GM12878 (cell line): ENCODE measurements at places on chromosomes 6 and 20. TPM values are rescaled to one million over a fixed set of nuclear protein-coding genes. Genes with fewer than 3 reads are reported as not detected.

- no peak overlapping the region for H3K4me3 ChIP-seq
- no peaks in the 10 kb centered on the region for H3K4me1 ChIP-seq
- H3K27me3 ChIP-seq, result no peaks in the 10 kb centered on the region
These were observed 338.0 kb downstream of the ADGRB3 start for GRCh38 chr6:68973066-68973465.

Gene SDC4
- 2.3 and 2.6 TPM in 2 replicates for total RNA-seq

DNA sequence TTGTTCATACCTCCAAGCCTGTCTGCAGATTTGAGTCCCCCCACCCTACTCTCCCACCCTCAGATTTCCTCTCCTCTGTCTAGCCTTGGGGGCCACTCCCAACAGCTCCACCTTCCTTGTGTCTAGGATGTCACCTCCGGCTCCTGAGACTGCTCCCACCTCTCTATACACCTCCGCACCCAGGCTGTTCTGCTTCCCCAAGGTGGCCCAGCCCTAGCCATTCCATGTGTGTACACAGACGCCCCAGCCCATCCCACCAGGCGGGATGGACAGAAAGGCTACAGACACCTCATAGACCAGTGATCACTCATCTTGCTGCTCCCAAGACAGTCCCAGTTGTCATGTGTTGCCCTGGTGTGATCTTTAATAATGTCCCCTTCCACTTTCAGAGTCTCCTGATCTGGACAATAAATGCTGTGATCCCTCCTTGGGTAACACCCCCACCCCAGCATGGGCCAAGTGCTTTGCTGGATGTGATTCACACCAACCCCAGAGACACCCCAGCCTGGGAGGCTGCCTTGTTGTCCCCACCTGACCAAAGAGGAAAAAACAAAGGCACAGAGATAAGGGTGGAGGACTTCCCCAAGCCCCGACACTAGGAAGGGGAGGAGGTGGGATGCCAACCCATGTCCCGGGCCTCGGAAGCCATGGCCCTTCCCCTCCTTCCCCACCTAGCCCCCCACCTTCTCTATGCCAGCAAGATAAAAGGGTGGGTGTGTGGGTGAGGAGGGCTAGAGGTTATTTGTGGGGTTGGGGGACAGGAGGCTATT lies 36.1 kb downstream of the MDFI start:
- H3K27me3 ChIP-seq, result no peaks in the 10 kb centered on the region
- DNase-seq, result no peak
- no peak overlapping the region for H3K27ac ChIP-seq
- H3K4me3 ChIP-seq, result no peak overlapping the region

DNA sequence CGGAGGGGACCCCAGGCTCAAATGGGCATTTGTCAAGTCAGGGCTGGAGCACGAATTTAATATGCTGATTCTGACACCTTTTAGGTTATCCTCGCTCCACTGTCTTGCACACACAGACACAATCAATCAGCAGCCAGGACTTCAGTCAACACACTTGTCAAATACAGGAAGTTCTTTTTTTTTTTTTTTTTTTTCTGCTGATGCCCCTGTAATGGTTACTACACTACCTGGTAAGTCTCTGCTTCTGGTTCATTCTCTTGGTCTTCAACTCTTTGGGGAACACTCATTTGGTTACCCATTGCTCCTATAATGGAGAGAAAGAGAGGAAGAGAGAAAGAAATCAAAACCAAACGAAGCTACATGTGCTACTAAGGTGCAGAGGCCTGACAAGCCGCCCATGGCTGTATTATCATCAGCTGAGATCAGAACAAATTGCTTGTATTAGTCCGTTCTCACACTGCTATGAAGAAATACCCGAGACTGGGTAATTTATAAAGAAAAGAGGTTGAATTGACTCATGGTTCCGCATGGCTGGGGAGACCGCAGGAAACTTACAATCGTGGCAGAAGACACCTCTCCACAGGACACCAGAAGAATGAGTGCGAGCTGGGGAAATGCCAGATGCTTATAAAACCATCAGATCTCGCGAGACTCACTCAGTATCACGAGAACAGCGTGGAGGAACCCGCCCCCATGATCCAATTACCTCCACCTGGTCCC lies 11.8 kb downstream of the BCAS1 start:
- H3K36me3 ChIP-seq, result no peaks in the 10 kb centered on the region
- peaks cover 7% of the 10 kb centered on the region for H3K4me1 ChIP-seq
- H3K27ac ChIP-seq, result no peak overlapping the region
- no peak for DNase-seq
- no peaks in the 10 kb centered on the region; the same call in 1 of the 2 replicates for H3K27me3 ChIP-seq
- H3K4me3 ChIP-seq, result no peak overlapping the region

GRCh38 chr6:155187994-155188706 lies 75.7 kb upstream of the CLDN20 start:
- peaks cover 4% of the 10 kb centered on the region; the same call in 1 of the 2 replicates for H3K4me1 ChIP-seq
- peak overlapping the region; percentile 0; the same call in 1 of the 2 replicates for H3K4me3 ChIP-seq
- H3K27me3 ChIP-seq, result no peaks in the 10 kb centered on the region
- H3K36me3 ChIP-seq, result peaks cover 3% of the 10 kb centered on the region; the same call in 1 of the 2 replicates

Gene NRN1
- 0.13 and 0.37 TPM in 2 replicates for total RNA-seq

- no peak overlapping the region for H3K27ac ChIP-seq
- H3K4me1 ChIP-seq, result no peaks in the 10 kb centered on the region
- H3K4me3 ChIP-seq, result no peak overlapping the region
- H3K27me3 ChIP-seq, result no peaks in the 10 kb centered on the region
- H3K36me3 ChIP-seq, result no peaks in the 10 kb centered on the region
These were observed 105.6 kb downstream of the AIG1 start for GRCh38 chr6:143166247-143166695.

- H3K4me1 ChIP-seq, result peaks cover 13% of the 10 kb centered on the region
- H3K27ac ChIP-seq, result no peak overlapping the region
- H3K27me3 ChIP-seq, result no peaks in the 10 kb centered on the region
- no peaks in the 10 kb centered on the region for H3K36me3 ChIP-seq
- DNase-seq, result no peak
- no peak overlapping the region for H3K4me3 ChIP-seq
These were observed 34.3 kb upstream of the CD83 start for GRCh38 chr6:14083262-14083661.

DNA sequence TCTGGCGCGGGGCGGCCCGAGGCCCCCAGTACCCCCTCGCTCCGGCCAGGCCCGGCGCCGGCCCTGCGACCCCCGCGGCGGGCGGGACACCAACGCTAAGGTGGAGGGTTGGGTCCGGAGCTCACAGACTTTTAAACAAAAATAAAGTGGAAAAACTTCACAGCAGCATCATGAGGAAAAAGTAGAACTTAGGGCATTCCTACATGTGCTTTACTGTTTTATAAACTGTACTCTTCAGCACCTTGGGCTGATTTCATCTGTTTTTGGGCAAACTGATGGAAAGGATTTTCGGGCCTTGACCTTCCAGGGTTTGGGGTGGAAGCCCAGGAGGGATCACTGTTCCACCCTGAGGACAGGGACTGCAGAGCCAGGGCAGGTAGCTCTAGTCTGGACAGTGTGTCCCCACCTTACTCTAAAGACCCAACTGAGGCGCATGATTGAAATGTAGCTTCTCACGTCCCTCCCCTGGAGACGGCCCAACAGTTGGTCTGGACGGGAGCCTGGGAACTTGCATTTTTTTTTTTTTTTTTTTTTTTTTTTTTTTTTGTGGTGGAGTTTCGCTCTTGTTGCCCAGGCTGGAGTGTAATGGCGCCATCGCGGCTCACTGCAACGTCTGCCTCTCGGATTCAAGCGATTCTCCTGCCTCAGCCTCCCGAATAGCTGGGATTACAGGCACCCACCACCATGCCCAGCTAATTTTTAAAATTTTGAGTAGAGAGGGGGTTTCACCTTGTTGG lies 740 bp downstream of the NELFCD start:
- no peaks in the 10 kb centered on the region for H3K36me3 ChIP-seq
- peaks cover 34% of the 10 kb centered on the region for H3K4me1 ChIP-seq
- H3K27ac ChIP-seq, result peak overlapping the region; percentile 87
- peak overlapping the region; percentile 99 for H3K4me3 ChIP-seq
- H3K27me3 ChIP-seq, result no peaks in the 10 kb centered on the region

Gene ZBTB12
- total RNA-seq, result 3.5 and 4.5 TPM in 2 replicates

- no peaks in the 10 kb centered on the region for H3K36me3 ChIP-seq
- H3K27ac ChIP-seq, result no peak overlapping the region
- no peak for DNase-seq
- no peak overlapping the region for H3K4me3 ChIP-seq
These were observed 5.7 kb upstream of the TMEM30A start for GRCh38 chr6:75290136-75290945.

GRCh38 chr20:64254571-64255360 lies 782 bp upstream of the PCMTD2 start:
- no peaks in the 10 kb centered on the region for H3K27me3 ChIP-seq
- H3K4me1 ChIP-seq, result peaks cover 19% of the 10 kb centered on the region
- peak overlapping the region; percentile 77 for H3K27ac ChIP-seq

GRCh38 chr6:45163952-45164766 lies 164.0 kb upstream of the RUNX2 start:
- no peaks in the 10 kb centered on the region for H3K36me3 ChIP-seq
- H3K4me3 ChIP-seq, result no peak overlapping the region
- no peaks in the 10 kb centered on the region for H3K27me3 ChIP-seq
- 0 out of 2 replicates have a peak, but pooled peaks cover 4% of the 10 kb centered on the region for H3K4me1 ChIP-seq
- no peak overlapping the region for H3K27ac ChIP-seq

Gene LY6G6F
- total RNA-seq, result not detected in 2 replicates

GRCh38 chr20:59992526-59993084 lies 34.4 kb downstream of the CDH26 start:
- no peak overlapping the region for H3K27ac ChIP-seq
- no peak for DNase-seq
- no peaks in the 10 kb centered on the region for H3K4me1 ChIP-seq
- H3K36me3 ChIP-seq, result no peaks in the 10 kb centered on the region
- no peaks in the 10 kb centered on the region for H3K27me3 ChIP-seq
- no peak overlapping the region for H3K4me3 ChIP-seq

GRCh38 chr6:2517401-2517800 lies 233.3 kb downstream of the MYLK4 start:
- no peak overlapping the region for H3K27ac ChIP-seq
- H3K27me3 ChIP-seq, result peaks cover 1% of the 10 kb centered on the region; the same call in 1 of the 2 replicates
- H3K36me3 ChIP-seq, result no peaks in the 10 kb centered on the region
- no peaks in the 10 kb centered on the region for H3K4me1 ChIP-seq
- H3K4me3 ChIP-seq, result no peak overlapping the region

GRCh38 chr6:147983581-147984366 lies 358.9 kb upstream of the SASH1 start:
- H3K27me3 ChIP-seq, result no peaks in the 10 kb centered on the region; the same call in 1 of the 2 replicates
- H3K4me3 ChIP-seq, result no peak overlapping the region
- no peak overlapping the region for H3K27ac ChIP-seq
- no peaks in the 10 kb centered on the region for H3K36me3 ChIP-seq
- DNase-seq, result no peak
- H3K4me1 ChIP-seq, result no peaks in the 10 kb centered on the region

- H3K27ac ChIP-seq, result no peak overlapping the region
- H3K27me3 ChIP-seq, result peaks cover 4% of the 10 kb centered on the region
- no peak for DNase-seq
- H3K36me3 ChIP-seq, result no peaks in the 10 kb centered on the region
- H3K4me1 ChIP-seq, result no peaks in the 10 kb centered on the region; the same call in 1 of the 2 replicates
These were observed 1.2 kb downstream of the HLA-DQA2 start for GRCh38 chr6:32742374-32742773.

GRCh38 chr6:117354671-117355070 lies 71.1 kb downstream of the ROS1 start:
- no peak for DNase-seq
- no peaks in the 10 kb centered on the region for H3K36me3 ChIP-seq
- H3K4me1 ChIP-seq, result no peaks in the 10 kb centered on the region
- H3K27me3 ChIP-seq, result no peaks in the 10 kb centered on the region
- H3K27ac ChIP-seq, result no peak overlapping the region

DNA sequence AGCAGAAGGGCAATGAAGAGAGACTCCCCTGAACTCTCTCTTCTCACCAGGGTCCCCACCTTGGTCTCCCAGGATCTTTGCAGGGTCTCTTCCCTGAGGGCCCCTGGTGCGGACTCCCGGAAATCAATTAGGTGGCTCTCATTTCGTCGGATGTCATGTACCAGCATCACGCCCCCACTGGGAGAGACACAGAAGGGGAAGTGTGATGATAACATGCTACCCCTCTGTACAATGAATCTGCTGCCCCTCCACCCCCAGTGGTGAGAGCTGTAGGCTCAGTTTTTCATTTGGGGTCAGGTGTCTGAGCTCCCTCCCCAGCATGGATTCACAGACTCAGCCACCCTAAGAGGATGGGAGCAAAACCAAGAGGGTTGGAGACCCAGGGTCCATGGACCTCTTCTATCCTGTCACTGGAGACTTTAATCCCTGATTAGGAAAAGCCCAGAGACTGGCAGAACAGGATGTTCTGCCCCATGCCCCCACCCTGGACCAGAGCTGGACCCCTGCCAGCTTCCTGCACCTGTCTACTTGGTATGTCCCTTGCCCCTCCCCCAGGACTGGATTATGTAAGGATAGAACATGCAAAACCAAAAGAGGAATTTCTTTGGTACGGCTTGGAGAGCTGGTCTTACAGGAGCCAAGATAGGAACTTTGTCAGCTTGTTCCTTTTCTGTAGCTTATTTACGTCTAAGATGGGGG lies 11.1 kb downstream of the GGT7 start:
- H3K4me3 ChIP-seq, result no peak overlapping the region
- H3K27me3 ChIP-seq, result no peaks in the 10 kb centered on the region
- H3K36me3 ChIP-seq, result no peaks in the 10 kb centered on the region
- no peak overlapping the region for H3K27ac ChIP-seq
- DNase-seq, result no peak

- no peaks in the 10 kb centered on the region for H3K27me3 ChIP-seq
- H3K4me3 ChIP-seq, result no peak overlapping the region
- DNase-seq, result no peak
- no peaks in the 10 kb centered on the region for H3K4me1 ChIP-seq
- H3K36me3 ChIP-seq, result no peaks in the 10 kb centered on the region
These were observed 54.1 kb downstream of the EDN1 start for GRCh38 chr6:12344296-12344695.

- H3K4me1 ChIP-seq, result peaks cover 18% of the 10 kb centered on the region
- H3K27me3 ChIP-seq, result no peaks in the 10 kb centered on the region
- no peak for DNase-seq
- no peaks in the 10 kb centered on the region for H3K36me3 ChIP-seq
- H3K4me3 ChIP-seq, result no peak overlapping the region
- H3K27ac ChIP-seq, result no peak overlapping the region
These were observed 81.8 kb downstream of the SMLR1 start for GRCh38 chr6:130908958-130909357.

Gene IRF4
- 495 and 498 TPM in 2 replicates for total RNA-seq

DNA sequence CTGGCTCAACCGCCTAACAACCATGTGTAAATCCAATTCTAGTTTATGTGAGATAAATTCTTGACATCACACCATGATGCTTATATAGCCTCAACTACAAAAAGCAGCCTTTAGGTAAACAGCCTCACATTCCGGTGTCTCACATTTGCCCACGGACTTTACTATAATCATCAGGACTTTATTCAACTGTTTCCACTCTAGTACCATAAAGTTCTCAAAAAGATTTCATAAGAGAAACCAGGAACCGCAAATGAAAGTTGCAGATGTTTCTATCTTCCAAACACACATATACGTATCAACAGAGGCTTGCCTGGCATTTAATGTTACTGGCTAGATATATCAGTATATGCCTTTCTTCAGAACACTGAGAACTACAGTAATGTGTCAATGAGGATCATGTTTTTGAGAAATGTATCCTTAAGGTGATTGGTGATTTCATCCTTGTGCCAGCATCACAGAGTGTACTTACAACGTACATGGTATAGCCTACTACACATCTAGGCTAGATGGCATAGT lies 80.0 kb downstream of the EPB41L2 start:
- H3K27ac ChIP-seq, result no peak overlapping the region
- H3K36me3 ChIP-seq, result no peaks in the 10 kb centered on the region; the same call in 1 of the 2 replicates
- H3K27me3 ChIP-seq, result no peaks in the 10 kb centered on the region
- peaks cover 7% of the 10 kb centered on the region; the same call in 1 of the 2 replicates for H3K4me1 ChIP-seq
- no peak overlapping the region for H3K4me3 ChIP-seq

- no peak overlapping the region for H3K4me3 ChIP-seq
- H3K27me3 ChIP-seq, result no peaks in the 10 kb centered on the region
- no peaks in the 10 kb centered on the region for H3K4me1 ChIP-seq
- H3K36me3 ChIP-seq, result no peaks in the 10 kb centered on the region
- H3K27ac ChIP-seq, result no peak overlapping the region
These were observed 1405.1 kb downstream of the GRIK2 start for GRCh38 chr6:102798636-102799035.
